ENCODE measurements at places on chromosomes 12 and 14.

DNA sequence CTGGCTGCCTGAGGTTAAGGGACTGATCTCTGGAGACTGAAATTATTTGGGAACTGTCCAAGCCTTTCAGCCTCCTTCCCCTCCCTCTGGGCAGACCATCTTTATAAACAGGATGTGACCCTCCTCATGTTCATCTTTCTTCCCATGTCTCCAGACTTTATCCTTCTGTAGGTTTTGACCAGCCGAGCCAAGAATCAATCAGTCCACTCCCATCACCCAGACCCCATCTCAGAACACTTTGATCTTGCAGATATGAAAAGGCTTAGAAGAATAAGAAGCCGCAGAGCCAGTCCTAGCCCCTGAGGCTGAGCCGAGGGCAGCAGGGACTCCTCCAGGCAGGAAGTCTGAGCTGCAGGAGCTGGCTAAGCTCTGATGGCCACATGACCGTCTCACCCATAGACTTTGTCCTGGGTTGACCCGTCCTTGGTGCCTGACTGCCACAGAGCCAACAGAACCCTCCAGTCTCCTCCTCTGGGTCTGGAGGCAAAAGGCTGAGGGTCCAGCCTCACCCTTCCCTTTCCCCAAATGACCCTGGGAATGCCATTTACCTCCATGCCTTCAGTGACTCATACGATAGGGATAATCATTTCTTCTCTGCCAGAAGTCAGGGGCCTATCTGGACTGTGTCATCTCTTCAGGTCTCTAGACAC lies 1.6 kb downstream of the KRT71 start:
- DNase-seq, result no peak

DNA sequence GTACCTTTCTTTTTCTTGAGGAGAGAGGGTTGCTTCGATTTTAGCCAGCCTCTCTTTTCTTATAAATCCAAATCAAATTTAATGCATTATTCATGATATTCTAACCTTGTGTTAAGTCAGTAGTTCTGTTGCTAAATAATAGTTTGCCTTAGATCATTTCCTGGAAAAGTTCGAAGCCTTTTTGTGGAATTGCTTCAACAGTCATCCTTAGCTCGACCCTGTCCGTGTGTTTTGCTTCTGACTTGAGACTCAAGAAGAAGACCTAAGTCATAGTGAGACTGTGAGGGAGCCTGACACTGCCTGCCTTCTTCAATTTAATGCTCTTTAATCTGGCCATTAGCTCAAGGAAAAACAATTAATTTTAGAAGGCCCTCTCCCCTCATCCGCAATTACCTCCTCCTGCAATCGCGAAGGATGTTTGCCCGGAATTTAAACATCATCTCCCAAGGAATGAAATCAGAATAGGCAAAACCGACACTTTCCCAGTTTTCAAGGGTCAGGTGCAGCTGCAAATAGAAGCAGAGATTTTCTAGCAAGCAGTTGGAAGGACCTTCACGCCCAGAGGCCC lies 453 bp upstream of the SLC4A8 start:
- DNase-seq, result no peak

- DNase-seq, result no peak
These were observed 13.9 kb upstream of the CCDC60 start for GRCh38 chr12:119320678-119321077.

DNA sequence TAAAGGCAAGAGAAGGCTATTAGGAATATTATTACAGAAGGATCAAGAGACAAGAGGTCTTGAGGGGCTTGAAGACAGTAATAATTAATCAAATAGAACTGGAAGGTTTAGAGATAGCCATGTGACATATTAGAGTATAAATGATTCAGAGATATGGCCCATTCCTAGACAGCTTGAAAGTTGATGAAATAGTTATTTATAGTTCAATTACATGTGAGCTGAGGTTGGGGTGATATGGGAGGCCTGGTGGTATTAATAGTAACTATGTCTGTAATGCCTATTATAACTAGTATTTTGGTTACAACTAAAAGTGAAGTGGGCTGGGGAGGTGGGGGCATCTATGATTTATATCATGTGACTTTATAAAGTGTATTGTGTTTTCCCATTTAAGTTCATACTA lies 14.1 kb upstream of the MIS18BP1 start:
- DNase-seq, result no peak

- DNase-seq, result peak; percentile 14
These were observed 91.8 kb upstream of the NPAS3 start for GRCh38 chr14:32846821-32847365.

- no peak for DNase-seq
These were observed 23.4 kb downstream of the CGRRF1 start for GRCh38 chr14:54533100-54533499.

GRCh38 chr12:9149372-9149771 lies 33.7 kb upstream of the A2M start:
- DNase-seq, result no peak

DNA sequence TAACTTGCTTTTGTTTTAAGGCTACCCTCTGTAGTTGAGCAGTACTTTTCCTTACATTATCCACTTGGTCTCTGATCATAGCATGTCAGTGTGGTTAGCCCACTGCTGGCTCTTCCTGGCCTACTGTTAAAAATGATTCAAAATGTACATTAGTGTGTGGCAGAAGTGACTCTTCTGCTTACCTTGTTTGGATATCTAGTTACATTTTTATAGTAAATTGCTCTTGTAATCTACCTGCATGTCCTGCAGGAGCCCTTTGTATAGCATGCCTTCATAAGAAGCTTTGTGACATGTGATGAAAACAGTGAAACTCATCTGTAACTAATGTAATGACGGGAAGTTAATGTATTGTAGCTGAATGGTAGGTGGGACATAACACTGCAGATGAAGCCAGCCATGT lies 8.1 kb downstream of the SPATS2 start:
- DNase-seq, result no peak

- no peak for DNase-seq
These were observed 20.2 kb downstream of the RERG start for GRCh38 chr12:15201056-15201455.

DNA sequence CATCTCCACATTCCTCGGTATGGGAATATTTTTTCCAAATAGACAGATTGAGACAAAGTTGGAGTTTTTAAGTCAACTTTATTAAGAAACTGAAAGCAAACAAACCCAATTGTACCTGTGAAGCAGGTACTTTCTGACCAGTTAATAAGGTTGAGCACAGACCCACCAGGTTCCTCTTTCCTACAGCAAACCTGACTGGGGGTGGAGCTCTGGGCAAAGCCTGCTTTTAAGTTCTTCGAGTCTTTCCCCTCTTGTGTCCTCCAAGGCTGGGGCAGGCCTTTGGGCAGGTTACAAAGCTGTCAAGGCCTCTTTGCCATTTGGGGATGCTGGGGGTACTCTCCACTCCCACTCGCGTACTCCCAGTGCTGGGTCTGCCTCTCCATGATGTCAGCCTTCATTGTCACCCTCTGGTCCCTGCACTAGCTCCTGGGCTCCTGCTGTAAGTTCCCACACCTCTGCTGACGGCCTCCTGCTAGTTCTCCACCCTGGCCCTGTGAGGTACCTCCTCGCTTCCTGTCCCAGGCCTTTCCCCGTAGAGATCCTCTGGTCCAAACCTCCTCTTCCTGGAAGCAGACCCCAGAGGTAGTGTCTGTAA lies 3.2 kb downstream of the KCNH3 start:
- no peak for DNase-seq

GRCh38 chr12:5507944-5508343 lies 76.0 kb downstream of the NTF3 start:
- DNase-seq, result no peak

DNA sequence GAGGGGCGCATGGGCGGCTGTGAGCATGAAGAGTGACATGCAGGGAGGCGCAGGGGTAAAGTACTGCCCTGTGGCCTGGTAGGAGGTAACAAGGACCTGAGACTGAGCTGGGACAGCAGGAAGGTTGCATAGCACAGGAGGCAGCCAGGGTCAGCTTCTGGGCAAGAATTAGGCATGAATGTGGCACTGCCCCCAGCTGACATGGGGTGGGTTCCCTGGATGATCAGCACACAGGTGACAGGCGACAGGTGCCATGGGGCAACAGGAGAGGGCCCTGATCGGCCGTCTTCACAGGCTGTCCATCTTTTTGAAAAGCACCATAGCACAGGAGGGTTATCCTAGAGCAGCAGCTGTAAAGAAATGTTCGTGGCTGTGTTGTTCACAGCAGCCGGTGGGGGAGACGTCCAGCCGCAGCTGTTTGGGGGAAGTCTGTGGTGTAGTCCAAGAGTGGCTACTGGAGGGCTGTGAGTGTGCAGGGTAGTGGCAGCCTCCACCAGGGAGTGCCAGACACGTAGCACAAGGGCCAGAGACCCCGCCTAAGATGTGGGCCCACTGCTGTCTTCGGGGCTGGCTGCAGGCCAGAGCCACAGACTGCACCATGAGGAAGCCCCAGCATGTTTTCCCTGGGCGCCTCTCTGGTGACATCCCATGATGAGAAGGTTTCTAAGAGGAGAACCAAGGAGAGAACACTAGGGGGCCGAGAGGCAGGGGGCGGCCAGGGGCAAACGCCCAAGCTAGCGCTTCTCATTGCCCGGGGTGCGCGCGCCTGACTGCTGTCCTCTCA lies 8.4 kb downstream of the CLBA1 start:
- no peak for DNase-seq

DNA sequence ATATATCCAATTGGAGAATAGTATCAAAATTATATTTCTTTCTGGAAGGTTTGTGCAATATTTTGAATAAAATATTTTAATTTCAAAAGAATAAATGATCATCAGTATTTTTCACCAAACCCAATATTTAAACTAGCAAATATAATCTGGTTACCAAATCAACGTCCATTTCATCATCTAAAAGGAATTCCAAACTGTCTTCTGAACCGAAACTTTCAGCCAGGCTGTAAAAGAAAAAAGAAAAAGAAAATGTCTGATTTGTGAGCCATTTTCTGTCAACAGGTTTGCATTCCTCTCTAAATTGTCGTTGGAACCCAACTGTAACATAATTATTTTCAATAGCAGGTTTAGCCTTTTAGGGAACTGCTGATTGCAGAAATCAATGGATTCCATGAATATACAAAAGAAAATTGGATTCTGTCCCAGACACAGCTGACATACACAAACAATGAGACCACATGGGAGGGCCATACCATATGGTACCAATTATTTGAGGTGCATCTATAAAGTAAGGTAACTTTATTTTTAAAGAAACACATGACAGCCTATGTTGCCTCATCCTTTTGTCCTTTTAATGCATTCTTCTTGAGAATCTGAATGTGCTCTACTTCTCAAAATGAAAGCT lies 22.7 kb downstream of the SNRPF start:
- peak; percentile 40 for DNase-seq

GRCh38 chr14:32023540-32023939 lies 53.6 kb upstream of the ARHGAP5 start:
- peak; percentile 20 for DNase-seq

DNA sequence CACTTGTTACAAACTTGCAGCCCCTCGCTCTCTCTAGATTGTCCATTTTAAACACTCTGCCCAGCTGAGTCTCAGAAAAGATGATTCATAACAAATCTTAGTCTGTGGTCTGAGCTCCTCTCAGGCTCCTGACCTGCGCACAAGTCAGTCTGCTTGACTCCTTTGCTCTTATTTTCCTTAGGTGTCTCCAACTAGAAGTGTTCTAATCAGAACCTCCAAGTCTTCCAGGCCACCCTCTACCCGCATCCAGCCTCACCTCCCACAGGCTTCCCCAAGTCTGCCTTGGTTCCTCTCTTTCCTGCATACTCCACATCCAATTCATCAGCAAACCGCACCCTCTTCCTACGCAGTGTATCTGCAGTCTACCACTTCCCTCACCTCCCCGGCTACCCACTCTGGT lies 42.4 kb upstream of the BDKRB2 start:
- peak; percentile 66 for DNase-seq

GRCh38 chr14:75877292-75877691 lies 104.5 kb downstream of the TGFB3 start:
- DNase-seq, result peak; percentile 98

DNA sequence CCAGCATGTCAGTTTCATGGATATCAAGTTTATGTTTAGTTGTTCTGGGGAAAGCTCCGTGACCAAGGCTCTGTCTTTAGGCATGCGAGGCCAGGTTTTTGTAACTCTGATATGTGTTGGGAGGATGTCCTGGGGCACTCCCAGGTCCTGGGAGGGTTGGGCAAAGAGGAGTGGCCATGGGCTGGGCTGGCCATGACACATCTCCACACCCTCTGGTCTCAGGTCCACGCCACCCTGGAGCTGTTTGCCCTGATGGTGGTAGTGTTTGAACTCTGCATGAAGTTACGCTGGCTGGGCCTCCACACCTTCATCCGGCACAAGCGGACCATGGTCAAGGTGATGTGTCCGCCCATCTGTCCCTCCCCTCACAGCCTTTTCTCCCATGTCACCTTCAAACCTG lies 46.4 kb downstream of the TPCN1 start:
- no peak for DNase-seq

DNA sequence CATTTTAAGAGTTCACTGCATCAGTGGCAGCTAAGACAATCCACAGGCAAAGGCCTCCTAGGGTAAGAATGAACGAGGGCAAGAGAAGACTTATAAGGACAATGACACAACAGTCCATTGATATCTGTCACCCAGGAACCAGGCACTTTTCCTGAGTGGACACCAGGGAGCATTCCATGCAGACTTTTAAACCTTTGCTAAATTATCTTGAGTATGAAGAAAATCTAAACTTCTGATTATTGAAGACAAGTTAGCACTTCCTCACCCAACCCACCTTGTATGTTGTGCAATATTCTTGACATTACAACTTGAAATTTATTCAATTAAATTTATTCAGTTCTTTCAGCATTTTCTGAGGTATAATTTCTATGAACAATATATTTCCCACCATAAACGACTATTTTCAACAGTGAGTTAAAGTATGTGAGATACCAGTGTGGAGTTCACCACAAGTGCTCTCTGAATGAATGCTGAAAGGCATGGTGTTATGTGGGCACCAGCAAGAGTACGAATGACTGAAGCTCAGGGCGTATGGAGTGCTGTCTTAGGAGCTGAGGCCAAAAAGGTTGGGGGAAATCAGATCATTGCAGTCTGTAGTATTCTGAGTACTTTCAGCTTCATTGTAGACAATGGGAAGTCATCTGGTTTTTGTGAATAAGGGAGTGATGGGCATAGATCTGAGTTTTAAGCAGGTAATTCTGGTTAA lies 124.3 kb upstream of the LMNTD1 start:
- peak; percentile 5 for DNase-seq

GRCh38 chr12:32106517-32107358 lies at the start of gene BICD1:
TSS of gene BICD1 (plus strand) at chr12:32106847. CDS start at chr12:32107332, 485 bp downstream.
- DNase-seq, result peak; percentile 91

GRCh38 chr12:59657266-59657665 lies 61.4 kb downstream of the SLC16A7 start:
- peak; percentile 83 for DNase-seq

- DNase-seq, result peak; percentile 49
These were observed 620 bp downstream of the TMTC1 start for GRCh38 chr12:29782871-29783772.

DNA sequence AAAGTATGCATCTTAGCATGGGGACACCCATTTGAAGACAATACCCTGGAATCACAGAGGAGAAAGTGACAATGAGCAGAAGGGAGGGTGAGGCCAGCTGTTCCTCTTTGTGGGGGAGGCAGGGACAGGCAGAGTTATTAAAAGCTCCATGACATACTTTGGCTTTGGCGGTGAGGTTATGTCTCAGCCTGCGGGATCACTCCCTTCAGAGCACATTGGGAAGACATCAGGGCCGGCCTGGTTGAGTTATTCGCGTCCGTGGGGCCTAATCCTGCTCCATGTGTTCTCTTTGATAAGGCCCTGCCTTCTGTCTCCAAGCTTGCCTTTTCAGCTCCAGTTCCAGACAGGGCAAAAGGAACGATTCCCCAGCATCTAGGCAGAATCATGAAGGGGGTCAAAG lies 98.8 kb upstream of the NTF3 start:
- no peak for DNase-seq

GRCh38 chr14:57687416-57687815 lies 178.5 kb downstream of the SLC35F4 start:
- DNase-seq, result no peak
